ENCODE measurements at places on chromosomes 5 and 9.

GRCh38 chr5:171246231-171246630 lies 62.8 kb upstream of the TLX3 start:
- H3K27ac ChIP-seq = no peak overlapping the region
- H3K4me3 ChIP-seq = no peak overlapping the region
- 0 out of 2 replicates have a peak, but pooled peaks cover 4% of the 10 kb centered on the region for H3K27me3 ChIP-seq
- no peak for DNase-seq
- H3K36me3 ChIP-seq = peaks cover 22% of the 10 kb centered on the region
- H3K4me1 ChIP-seq = peaks cover 7% of the 10 kb centered on the region

GRCh38 chr5:132876020-132876759 lies 2.7 kb downstream of the LEAP2 start:
- peaks cover 37% of the 10 kb centered on the region for H3K4me1 ChIP-seq
- DNase-seq = peak; percentile 60
- peak overlapping the region; percentile 30 for H3K4me3 ChIP-seq
- peaks cover 37% of the 10 kb centered on the region for H3K36me3 ChIP-seq
- H3K27me3 ChIP-seq = no peaks in the 10 kb centered on the region

DNA sequence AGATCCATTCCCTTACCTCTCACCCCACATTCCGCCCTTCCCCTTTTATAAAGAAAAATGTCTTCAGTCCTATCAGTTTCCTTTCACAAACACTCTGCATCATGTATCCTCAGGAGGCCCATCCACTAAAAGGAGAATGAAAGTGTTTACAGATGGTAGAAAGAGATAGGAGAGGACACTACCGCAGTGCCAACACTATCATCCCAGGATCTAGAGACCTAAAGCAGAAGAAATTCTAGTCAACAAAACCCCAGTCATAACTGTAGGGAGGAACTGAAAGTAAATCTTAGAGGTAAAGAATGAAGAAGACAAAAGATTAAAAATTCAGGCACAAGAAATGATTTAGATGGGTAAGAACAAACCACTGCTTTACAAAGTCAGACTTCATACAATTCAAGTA lies 114.1 kb downstream of the MLLT3 start:
- peaks cover 66% of the 10 kb centered on the region for H3K4me1 ChIP-seq
- peak overlapping the region; percentile 48 for H3K27ac ChIP-seq
- H3K36me3 ChIP-seq = peaks cover 3% of the 10 kb centered on the region
- no peaks in the 10 kb centered on the region for H3K27me3 ChIP-seq
- peak; percentile 38 for DNase-seq
- H3K4me3 ChIP-seq = peak overlapping the region; percentile 74

- no peak overlapping the region for H3K4me3 ChIP-seq
- DNase-seq = peak; percentile 62
- peak overlapping the region; percentile 43 for H3K27ac ChIP-seq
- no peaks in the 10 kb centered on the region for H3K27me3 ChIP-seq
- peaks cover 24% of the 10 kb centered on the region for H3K4me1 ChIP-seq
Observed at GRCh38 chr5:139600336-139600949, 39.3 kb downstream of the UBE2D2 start.

DNA sequence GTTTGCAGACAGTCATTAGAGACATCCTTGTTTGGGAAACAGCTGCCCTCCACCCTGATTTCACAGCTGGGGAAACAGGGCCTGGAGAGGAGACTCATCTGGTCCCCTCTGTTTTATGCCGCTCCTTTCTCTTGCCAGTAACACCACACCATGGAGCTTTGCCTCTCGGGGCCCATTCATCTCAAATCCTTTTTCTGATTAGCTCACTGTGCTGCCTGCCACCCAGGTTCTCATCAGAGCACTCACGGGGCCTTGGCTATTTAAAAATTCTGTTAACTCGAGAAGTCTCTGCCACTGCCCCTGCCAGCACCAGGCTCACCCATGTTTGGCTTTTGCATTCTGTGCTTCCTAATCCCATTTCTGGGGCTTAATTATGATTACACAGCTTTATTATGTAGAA lies 36.8 kb upstream of the C5orf58 start:
- peaks cover 21% of the 10 kb centered on the region for H3K27me3 ChIP-seq
- no peak overlapping the region for H3K27ac ChIP-seq
- no peak overlapping the region for H3K4me3 ChIP-seq
- no peaks in the 10 kb centered on the region for H3K4me1 ChIP-seq

DNA sequence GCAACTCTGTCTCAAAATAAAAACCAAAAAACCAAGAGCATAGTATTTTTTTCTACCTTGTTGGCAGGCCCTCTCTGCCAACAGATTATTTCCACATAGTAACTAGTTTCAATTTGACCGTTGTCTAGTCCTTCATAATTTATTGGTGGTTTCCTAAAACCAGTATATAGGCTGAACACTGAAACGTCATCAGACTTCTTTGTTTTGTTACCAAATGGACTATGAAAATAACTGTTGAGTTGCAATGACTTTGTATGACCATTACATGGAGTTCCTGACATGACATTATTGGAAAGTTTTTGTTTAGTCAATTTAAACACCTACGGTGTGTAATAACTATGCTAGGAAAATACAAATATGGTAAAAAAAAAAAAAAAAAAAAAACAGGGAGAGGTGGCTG lies 1.7 kb downstream of the AGGF1 start:
- peak overlapping the region; percentile 100 for H3K4me3 ChIP-seq
- H3K27me3 ChIP-seq = no peaks in the 10 kb centered on the region
- peaks cover 15% of the 10 kb centered on the region for H3K36me3 ChIP-seq
- no peak overlapping the region for H3K27ac ChIP-seq
- no peak for DNase-seq

- no peak overlapping the region for H3K27ac ChIP-seq
- peak; percentile 36 for DNase-seq
- H3K36me3 ChIP-seq = peaks cover 17% of the 10 kb centered on the region
- peaks cover 49% of the 10 kb centered on the region for H3K4me1 ChIP-seq
- H3K27me3 ChIP-seq = no peaks in the 10 kb centered on the region
- no peak overlapping the region for H3K4me3 ChIP-seq
Observed at GRCh38 chr5:123717139-123717538, 205.2 kb downstream of the CSNK1G3 start.

DNA sequence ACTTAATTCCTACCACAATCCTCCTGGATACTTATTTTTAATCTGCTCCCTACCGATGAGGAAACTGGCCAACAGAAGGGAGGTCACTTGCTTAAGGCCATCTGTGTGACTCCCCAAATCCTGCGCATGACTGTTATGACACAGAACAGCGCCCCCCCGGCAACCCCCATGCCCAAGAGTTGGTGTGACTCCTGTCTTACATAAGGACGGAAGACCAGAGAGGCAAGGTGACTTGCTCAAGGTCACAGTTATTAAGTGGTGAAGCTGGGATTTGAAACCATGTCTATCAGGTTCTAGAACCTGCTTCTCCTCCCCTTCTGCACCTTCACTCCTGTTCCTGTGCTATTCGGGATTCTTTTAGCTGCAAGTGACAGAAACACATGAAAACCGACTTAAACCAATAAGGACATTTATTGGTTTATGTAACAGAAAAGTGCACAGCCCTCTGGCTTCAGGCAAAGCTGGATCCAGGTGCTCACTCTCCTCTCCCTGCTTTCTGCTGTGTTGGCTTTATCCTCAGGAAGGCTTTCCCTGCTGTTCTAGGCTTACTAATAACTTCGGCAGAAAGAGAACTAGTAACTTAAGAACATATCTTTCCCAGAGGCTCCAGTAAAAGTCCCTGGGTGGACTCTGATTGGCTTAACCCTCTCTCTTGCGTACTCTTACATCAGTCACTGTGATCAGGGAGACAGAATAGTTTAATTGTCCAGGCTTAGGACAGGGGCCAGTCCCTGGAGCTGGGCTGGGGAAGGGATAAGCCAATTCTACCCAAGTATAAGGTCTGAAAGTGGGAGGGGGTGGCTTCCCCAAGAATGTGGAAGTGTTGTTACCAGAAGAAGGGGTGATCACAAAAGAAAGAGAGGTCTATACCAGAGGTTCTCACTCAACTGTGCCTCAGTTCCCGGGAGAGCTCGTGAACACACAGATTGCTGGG lies 43.7 kb downstream of the FGF18 start:
- no peaks in the 10 kb centered on the region for H3K4me1 ChIP-seq
- DNase-seq = no peak
- no peaks in the 10 kb centered on the region for H3K36me3 ChIP-seq
- no peak overlapping the region for H3K27ac ChIP-seq
- peaks cover 14% of the 10 kb centered on the region for H3K27me3 ChIP-seq

GRCh38 chr5:11609570-11610303 lies 294.5 kb downstream of the CTNND2 start:
- H3K4me3 ChIP-seq = no peak overlapping the region
- no peaks in the 10 kb centered on the region for H3K27me3 ChIP-seq
- peaks cover 10% of the 10 kb centered on the region for H3K36me3 ChIP-seq
- H3K4me1 ChIP-seq = no peaks in the 10 kb centered on the region

- no peak overlapping the region for H3K27ac ChIP-seq
- no peak overlapping the region for H3K4me3 ChIP-seq
- H3K27me3 ChIP-seq = peaks cover 16% of the 10 kb centered on the region
- DNase-seq = no peak
Observed at GRCh38 chr9:79769476-79770275, 197.9 kb downstream of the TLE4 start.

GRCh38 chr9:87087197-87087596 lies 139.9 kb upstream of the GAS1 start:
- no peak overlapping the region for H3K4me3 ChIP-seq
- no peak overlapping the region for H3K27ac ChIP-seq
- peaks cover 8% of the 10 kb centered on the region for H3K27me3 ChIP-seq
- H3K4me1 ChIP-seq = no peaks in the 10 kb centered on the region

DNA sequence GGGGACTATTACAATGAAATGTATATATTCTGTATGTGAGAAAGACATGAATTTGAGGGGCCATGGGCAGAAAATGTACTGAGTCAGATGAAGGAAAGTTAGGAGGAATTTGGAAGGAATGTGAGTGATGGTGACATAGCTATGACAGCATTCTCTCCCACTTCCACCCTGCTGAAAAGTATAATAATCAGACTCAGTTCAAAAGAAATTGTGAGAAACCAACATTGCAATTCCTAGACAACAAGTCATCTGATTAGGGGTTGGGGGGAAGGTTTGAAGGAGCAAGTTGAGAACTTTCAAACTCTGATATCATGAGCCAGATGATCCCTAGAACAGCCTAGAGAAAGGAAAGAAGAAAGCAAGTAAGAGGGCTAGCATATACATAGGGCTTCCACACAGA lies 370.6 kb downstream of the DMRTA1 start:
- H3K36me3 ChIP-seq = peaks cover 4% of the 10 kb centered on the region
- no peaks in the 10 kb centered on the region for H3K27me3 ChIP-seq
- peaks cover 34% of the 10 kb centered on the region for H3K4me1 ChIP-seq

DNA sequence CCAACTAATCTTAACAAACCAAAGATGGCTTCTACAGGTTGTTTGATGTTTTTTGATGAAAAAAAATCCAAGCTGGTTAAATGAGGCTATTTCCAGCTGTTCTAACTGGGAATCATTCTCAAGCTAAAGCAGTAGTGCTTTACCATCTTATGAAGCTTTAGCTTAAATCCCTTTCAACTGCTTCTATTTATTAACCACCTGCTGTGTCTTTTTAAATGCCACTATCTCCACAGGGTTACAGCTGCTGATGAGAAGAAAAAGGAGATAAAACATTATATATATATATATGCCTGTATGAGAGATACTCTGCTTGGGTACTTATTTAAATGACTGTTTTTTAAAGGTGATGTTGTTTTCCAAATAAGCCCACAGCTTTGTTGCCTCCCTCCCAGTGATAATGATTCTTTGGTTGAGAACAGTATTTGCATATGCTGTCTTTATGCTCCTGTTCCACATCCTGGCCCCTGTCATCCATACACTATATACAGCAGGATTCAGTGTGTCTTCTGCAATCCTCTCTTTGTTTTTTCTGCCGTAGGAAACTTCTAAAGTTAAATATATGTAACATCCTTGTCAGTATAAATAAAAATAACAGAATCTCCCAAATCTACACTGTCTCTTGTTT lies 164.0 kb downstream of the PAM start:
- H3K36me3 ChIP-seq = peaks cover 10% of the 10 kb centered on the region
- no peak overlapping the region for H3K27ac ChIP-seq
- H3K4me3 ChIP-seq = no peak overlapping the region
- peaks cover 33% of the 10 kb centered on the region for H3K4me1 ChIP-seq

- H3K27ac ChIP-seq = no peak overlapping the region
- H3K4me3 ChIP-seq = no peak overlapping the region
- DNase-seq = no peak
- no peaks in the 10 kb centered on the region for H3K27me3 ChIP-seq
- H3K4me1 ChIP-seq = no peaks in the 10 kb centered on the region
Observed at GRCh38 chr5:75894482-75894881, 177.2 kb upstream of the POC5 start.

DNA sequence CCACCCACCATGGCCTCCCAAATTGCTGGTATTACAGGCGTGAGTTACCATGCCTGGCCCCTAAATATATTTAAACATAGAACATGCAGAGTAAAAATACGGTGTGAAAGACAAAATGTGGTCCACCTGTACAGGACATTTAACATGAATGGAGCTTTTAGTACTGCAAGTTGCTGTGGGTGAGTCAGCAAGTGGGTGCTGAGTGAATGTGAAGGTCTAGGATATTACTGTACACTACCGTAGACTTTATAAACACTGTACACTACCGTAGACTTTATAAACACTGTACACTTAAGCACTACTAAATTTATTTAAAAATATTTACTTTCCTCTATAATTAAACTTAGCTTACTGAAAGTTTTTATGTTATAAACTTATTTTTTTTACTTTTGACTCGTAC lies 317.8 kb downstream of the PRDM9 start:
- no peaks in the 10 kb centered on the region for H3K4me1 ChIP-seq
- DNase-seq = no peak
- H3K36me3 ChIP-seq = no peaks in the 10 kb centered on the region
- no peak overlapping the region for H3K4me3 ChIP-seq

GRCh38 chr5:37071901-37072581 lies 177.1 kb downstream of the CPLANE1 start:
- no peak overlapping the region for H3K27ac ChIP-seq
- H3K27me3 ChIP-seq = no peaks in the 10 kb centered on the region
- no peak overlapping the region for H3K4me3 ChIP-seq
- DNase-seq = peak; percentile 74
- no peaks in the 10 kb centered on the region for H3K36me3 ChIP-seq

DNA sequence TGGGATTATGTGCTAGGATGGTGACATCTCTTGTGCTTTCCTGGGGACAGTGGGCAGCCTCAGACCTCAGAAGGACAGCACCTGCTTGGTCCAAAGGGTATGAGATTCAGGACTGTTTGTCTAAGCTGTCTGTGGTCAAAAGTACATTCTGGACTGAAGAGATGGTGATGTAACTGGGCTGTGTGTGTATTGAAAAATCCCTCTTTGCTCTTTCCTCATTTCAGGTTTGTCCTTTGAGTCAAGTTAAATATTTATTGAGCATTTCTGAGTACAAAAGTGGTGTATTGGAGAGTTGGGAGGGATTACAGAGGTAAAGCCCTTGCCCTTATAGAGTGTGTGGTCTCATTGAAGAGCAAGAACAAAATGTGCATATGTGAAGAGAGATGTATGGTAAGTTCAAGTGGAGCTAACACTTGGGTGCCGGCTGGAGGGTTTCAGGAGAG lies 46.7 kb downstream of the RCL1 start:
- DNase-seq = no peak
- H3K4me1 ChIP-seq = peaks cover 46% of the 10 kb centered on the region
- no peaks in the 10 kb centered on the region for H3K27me3 ChIP-seq
- H3K36me3 ChIP-seq = peaks cover 19% of the 10 kb centered on the region
- no peak overlapping the region for H3K27ac ChIP-seq
- H3K4me3 ChIP-seq = no peak overlapping the region

GRCh38 chr9:107260437-107261081 lies 22.5 kb upstream of the RAD23B start:
- no peak overlapping the region for H3K4me3 ChIP-seq
- H3K36me3 ChIP-seq = no peaks in the 10 kb centered on the region
- H3K4me1 ChIP-seq = peaks cover 14% of the 10 kb centered on the region

Measured in HFFc6 (cell line).